Activated T-cell treated with anti-CD3 and anti-CD28 coated beads for 48 hours (primary cell): ENCODE measurements at places on chromosomes 12 and 14.

DNA sequence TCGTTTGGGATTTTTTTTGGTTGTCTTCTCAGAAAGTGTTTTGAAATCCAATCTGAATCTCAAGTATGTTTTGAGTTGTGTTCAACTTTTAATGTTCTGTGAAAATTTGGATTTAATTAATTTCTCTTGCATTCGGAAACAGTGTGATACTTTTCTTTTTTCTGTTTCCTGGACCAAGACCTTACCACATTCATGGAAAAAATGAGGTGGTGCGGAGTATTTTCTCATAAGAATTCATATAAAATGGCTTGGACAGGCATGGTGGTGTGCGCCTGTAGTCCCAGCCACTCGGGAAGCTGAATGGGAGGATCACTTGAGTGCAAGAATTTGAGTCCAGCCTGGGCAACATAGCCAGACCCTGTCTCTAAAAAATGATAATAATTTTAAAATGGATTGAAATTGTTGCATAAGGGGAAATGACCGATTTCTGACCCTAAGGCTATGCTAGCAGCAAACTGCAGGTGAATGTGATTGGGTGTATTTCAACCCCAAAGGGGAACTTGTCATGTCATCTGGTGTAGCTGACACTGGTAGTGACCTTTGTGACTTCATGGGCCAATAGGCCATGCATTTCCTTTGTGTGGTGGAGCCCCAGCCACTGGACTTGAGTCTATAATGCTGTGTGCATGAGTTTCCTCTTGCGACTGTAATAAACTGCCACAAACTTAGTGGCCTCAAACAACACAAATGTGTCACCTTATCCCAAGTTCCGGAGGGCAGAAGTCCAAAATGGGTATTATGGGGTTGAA, 123.5 kb upstream of the RFLNA start:
- DNase-seq = no peak

- DNase-seq = no peak
These were observed 365.4 kb upstream of the ATP2B1 start for GRCh38 chr12:90074086-90074485.

GRCh38 chr12:57477710-57478681, 1.7 kb downstream of the ARHGAP9 start:
- no peak for DNase-seq

DNA sequence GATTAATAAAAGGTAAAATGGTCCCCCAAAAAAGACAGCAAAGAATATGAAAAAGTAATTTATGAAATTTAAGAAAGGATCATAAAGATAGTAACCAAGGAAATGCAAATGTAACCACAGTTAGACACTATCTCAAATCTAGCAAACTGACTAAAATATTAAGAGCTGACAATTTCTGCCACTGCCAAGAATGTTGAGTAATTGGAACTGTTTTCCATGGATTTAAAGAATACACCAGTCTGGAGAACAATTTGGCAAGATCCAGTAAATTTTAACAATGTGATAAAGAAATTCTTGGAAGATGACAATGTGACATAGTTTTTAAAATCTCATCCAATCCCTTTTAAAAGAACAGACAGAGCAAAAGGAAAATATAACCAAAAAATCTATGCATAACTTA, 798.0 kb upstream of the MGAT4C start:
- no peak for DNase-seq

- no peak for DNase-seq
These were observed 77.2 kb downstream of the C2CD5 start for GRCh38 chr12:22467190-22467589.

- DNase-seq = no peak
These were observed 24.0 kb downstream of the ARG2 start for GRCh38 chr14:67643713-67644112.
